ENCODE measurements at places on chromosomes 6 and 20.

- DNase-seq, result no peak
These were observed 3.7 kb downstream of the KCNK5 start for GRCh38 chr6:39225543-39225942.

- no peak for DNase-seq
These were observed 54.9 kb upstream of the CD93 start for GRCh38 chr20:23140991-23141390.

- DNase-seq, result no peak
These were observed 141.9 kb upstream of the ENPP5 start for GRCh38 chr6:46312654-46313053.

GRCh38 chr20:46027245-46027853 lies 1.7 kb upstream of the SLC12A5 start:
- peak; percentile 59 for DNase-seq

- DNase-seq, result no peak
These were observed 84.9 kb upstream of the ASF1A start for GRCh38 chr6:118808793-118809638.

DNA sequence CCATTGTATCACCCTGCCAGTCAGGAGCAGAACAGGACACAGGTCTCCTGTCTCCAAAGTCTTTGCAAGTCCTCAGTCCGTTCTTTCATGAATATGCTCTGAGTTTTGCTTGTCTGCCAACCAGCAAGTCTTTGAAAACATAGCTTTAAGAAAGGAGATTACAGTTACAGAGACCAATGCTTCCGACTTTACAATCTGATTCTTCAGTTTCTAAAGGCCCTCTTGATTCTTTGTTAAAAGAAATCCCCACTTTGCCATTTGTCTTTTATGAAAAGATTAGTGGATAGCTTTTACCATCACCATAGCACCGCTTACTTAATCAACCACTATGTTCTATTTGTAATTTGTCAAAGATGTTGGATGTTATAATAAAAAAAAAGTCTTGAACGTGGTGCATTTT lies 562.8 kb upstream of the BTBD3 start:
- DNase-seq, result no peak

DNA sequence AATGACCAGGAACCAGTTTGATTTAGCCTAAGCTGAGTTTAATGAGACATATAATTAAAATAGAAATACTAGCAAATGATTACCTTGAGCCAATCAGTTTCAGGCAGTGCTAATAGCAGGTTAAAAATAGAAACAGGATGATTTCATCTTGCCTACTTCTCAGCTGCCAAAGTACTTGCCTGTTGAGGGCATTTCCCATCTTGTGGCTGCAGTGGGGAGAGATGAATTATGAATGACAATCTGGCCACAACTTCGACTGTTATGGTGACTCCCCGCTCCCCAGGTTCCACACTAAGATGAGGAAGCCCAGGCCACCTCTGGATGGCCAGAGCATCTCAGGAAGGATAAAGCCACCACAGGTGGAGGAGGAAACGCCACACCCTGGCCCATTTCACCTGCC lies 31.3 kb downstream of the MBOAT1 start:
- DNase-seq, result no peak

- no peak for DNase-seq
These were observed 182.8 kb downstream of the GRM1 start for GRCh38 chr6:146211646-146212045.

DNA sequence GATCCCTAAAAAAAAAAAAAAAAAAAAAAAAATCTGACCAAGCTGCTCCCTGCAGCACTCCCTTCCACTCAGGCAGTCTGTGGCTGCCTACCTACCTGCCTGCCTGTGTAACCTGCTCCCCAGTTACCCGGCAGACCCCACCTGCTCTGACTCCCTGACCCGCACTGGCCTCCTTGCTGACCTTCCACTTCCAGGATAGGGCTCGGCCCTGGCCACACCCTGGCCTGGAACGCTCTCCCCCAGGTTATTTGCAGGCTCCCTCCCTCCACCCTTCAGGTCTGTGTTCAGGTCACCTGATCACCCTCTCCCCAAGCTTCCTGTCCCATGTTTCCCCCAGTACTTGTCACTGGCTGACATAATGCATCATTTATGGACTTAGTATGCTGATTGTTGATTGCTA lies 134.3 kb downstream of the SLC23A2 start:
- peak; percentile 9 for DNase-seq

- DNase-seq, result no peak
These were observed 289.9 kb downstream of the KIF16B start for GRCh38 chr20:16283307-16283706.

DNA sequence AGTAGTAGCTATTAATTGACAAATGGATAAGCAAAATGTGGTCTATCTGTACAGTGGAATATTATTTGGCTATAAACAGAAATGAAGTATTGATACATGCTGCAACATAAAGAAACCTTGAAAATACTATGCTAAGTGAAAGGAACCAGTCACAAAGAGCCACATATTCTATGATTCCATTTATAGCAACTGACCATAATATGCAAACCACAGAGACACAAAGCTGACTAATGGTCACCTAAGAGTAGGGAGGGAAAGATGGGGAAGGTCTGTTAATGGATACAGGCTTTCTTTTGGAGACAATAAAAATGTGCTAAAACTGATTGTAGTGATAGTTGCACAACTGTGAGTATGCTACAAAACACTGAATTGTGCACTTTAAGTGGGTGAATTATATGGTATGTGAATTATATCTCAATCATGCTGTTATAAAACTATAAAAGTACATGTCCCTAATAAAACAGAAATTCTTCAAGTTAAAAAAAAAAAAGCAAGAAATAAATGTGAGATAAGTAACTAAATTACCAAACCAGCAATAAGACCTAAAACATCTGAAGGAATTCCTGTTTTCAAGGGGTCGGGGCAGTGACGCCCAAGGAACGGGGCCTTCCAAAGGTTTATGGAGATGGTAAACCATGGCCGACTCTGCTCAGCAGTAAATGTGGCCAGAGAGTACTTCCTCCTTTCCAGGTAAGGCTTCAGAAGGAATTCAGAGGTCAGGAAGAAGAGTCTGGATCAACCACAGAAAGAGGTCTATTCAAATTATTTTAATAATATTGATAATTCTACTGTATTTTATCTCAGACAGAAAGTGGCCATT lies 75.4 kb downstream of the ARHGAP18 start:
- DNase-seq, result no peak

DNA sequence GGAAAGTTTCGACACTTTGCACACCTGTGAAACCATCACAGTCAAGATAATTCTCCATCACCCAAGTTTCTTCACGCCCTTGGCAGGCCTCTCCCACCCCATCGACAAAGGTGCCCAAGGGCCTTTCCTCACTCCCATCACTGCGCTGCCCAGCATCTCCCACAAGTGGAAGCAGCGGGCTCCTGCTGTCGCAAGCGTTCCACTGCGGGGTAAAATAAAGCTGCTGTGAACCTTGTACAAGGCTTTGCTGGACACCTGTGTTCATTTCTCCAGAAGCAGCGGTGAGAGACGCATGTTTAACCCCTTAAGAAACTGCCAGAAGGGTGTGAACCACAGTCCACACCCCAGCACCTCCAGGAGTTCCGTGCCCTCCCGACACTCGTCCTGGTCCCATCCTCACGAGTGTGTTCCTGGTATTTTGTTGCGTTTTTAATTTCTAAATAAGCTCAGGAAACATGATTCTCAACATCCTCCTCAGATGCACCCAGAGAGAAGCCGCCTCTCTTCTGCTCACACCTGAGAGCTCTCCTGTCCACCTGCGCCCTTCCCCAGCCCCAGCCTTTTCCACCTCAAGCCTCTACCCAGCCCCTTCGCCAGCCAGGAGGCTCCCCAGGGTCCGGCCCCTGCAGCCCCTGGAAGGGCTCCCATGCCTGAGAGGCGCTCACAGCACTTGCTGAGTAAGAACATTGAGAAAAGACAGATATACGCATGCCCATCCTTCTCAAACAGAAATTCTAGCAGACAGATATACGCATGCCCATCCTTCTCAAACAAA lies 97.5 kb downstream of the TAF4 start:
- no peak for DNase-seq

DNA sequence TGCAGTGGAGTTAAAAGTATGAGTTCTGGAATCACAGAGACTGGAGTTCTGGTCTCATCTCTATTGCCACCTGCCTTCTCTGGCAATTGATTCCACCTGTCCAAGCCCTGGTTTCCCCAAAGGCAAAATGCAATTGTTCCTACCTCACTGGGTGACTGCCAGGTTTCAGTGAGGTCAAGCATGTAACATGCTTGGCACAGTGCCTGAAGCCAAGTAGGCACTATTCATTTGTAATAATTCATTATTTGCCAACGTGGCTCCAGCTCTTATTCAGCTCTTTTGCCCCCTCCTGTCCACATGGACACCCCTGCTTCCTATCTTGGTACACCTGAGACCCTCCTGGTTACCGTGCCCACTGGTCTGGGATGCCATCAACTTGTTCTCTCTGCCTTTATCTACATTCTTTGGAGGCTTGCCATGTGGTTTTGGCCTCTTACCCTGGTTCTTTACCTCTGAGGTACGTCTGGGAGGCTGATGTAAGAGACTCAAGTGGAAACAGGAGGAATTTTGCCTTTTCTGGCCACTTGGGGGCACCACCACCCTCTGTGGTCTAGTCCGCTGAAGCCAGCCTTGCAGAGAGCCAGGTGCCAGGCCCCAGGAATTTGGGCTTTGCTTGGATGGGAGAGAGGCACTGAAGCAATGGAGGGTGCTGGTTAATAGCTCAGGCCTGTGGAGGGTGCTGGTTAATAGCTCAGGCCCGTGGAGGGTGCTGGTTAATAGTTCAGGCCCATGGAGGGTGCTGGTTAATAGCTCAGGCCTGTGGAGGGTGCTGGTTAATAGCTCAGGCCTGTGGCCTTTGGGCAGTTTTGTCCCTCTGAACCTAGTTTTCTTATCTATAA lies 1.7 kb downstream of the KCNK15 start:
- peak; percentile 92 for DNase-seq

All from SW480 (cell line).